ENCODE measurements at places on chromosomes 5 and 9.

DNA sequence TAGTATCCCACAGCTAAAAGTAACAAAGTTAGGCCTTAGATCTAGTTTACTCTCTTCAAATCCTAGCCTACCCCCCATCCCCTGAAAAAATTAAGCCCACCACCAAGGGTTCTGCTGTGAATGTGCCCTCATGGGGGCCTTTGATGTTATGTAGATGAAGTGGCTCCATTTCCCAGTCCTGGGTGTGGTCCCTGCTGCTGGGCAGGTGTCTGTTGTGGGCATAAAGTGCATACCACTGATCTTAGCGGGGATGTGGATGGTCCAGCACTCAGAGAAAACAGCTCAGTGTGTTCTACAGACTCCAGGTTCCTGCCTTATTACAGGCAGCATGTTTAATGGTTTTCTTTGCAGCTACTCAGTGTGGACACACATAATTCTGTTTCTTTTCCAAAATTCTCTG, 1.9 kb downstream of the PCBD2 start:
- DNase-seq: no peak

GRCh38 chr9:128098297-128099230, 29.0 kb downstream of the PTGES2 start:
- DNase-seq: no peak

DNA sequence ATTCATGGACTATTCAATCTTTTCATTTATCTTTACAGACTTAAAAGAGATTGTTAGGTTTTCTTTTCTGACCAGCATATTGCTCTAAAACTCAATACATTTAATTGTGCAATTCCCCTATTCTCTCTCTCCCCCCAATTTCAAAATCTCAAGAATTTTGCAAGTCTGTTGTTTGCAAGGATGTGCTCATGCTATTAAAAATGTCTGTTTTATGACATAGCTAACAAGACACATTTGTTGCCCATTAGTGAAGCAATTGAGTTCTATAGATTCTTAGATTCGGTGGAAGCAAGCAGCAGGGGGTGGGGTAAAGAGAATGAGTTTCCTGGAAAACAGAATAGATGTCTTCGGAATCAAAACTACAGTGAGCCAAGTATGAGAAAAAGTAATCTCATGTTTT, 8.5 kb upstream of the CSNK1A1 start:
- no peak for DNase-seq

GRCh38 chr9:995781-996180, 19.3 kb downstream of the DMRT3 start:
- DNase-seq: no peak

DNA sequence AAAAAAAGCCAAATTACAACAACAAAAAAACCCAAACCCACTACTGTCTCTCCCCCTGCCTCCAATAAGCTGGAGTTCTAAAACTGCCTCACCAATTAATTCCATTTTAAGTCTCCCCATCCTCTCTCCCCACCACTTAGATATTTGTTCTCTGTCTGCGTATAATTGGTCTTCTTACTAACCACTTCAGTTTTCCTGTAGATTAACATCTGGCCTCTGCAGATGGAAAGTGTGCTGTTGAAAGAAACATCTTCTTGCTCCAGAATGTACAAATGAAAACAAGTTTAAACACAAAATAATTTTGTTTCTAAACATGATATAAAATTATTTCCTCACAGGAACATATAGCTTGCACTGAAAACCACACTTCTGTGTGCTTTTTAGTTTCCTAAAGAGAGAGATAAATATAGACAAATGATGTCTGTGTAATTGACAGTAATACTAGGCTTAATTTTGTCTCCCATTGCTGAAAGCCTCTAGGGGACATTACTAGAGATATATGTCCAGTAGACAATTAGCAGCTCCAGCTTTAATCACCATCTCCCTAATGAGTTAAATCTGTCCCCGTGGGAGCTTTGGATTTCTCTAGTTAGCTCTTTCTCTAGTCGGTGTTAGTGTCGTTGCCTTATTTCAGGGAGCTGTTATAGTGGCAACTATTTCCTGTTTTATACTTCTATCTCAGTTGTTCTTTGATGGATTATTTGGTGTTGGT, 164.0 kb downstream of the ARHGAP26 start:
- DNase-seq: no peak

GRCh38 chr5:1130218-1130946, 18.5 kb upstream of the SLC12A7 start:
- no peak for DNase-seq
